Hepatocyte (in vitro differentiated cells): ENCODE measurements at places on chromosomes 4 and X. TPM values are rescaled to one million over a fixed set of nuclear protein-coding genes. Genes with fewer than 3 reads are reported as not detected.
A peak's percentile ranks its signal among the peaks of the same experiment; 100 is the strongest.

DNA sequence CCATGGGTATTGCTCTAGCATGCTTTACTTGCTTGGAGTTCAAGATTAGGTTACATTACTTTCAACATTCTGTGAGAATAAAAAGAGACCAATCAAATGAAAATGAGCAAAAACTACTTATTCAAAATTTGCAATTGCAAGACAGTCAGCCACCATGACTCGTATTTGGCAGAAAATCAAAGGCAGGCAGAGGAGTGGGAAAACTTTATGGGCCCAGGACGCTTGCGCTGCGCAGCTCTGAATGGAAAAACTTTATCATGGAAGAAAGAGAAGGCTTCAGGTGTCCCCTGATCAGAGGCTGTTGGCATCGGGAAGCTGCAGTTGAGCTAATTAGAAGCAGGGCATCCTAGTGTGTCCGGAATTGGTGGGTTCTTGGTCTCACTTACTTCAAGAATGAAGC, 250.6 kb downstream of the USP46 start:
- no peak for DNase-seq

DNA sequence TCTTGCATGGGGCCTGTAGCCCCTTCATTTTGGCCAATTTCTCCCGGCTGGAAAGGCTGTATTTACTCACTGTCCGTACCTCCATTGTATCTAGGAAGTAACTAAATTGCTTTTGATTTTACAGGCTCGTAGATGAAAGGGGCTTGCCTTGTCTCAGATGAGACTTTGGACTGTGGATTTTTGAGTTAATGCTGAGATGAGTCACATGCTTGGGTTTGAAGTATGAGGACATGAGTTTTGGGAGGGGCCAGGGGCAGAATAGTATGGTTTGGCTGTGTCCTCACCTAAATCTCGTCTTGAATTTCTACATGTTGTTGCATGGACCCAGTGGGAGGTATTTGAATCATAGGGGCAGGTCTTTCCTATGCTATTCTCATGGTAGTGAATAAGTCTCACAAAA, 407.6 kb upstream of the NDST3 start:
- no peak for DNase-seq

GRCh38 chr4:147955827-147956558, 224.1 kb downstream of the ARHGAP10 start:
- DNase-seq, result no peak

ASB12 gene
- polyA plus RNA-seq, result 0.35 and 0.48 TPM in 2 replicates

DNA sequence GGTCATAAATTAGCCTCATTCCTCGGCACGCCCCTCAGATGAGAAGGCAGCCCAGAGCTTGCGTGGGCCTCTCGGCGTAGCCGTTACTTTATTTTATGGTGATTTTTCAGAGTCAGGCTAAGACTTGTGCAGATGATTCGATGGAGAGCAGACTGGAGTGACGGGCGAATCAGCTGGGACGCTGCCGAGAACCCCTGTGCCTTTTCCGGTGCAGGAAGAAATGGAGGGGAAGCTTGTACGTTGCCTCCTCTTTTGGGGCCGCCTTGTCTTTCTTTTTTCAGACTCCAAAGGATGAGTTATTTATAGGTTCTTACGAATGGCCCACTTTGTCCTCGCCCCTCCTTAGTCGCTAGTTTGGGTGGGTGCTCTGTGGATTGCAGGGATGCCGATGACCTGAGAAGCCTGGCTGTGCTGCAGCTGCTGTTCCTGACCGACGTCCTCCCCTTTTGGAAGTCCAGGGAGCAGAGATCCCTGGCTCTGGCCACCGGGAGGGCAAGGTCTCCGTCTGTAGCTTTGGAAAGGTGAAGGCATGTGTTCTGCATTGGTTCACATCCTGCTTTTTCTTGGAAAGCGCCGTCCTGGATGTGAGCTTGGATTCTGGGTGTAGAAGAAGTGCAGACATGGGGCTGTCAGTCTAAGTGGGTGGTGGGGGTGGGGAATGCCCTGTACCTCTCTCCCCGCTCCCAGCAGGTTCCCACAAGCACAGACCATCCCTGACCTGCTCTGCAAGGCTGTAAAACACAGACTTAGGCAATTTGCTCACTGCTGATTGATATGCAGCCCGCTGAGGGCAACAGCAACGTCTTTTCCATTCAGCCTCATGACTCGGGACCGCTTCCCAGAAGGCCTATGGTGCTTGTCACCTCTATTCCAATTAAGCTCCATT, 9.3 kb downstream of the SORCS2 start:
- DNase-seq, result no peak

DNA sequence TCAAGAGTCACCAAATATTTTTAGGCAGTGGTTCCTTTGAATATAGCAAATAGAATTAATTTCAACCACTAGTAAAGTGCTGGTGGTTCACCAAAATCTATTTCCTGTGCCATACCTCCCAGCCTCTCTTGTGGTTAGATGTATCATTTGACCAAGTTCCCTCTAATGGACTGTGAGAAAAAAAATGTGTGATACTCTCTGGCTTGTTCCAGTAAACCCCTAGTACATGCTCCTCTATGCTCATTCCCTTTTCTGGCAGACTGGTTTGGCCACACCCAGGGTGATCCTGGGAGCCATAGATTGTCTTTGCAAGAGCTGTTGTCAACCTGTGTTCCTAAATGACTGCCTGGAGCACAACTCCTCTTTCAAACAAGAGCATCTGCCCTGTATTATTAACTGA, 109.5 kb downstream of the FRAS1 start:
- no peak for DNase-seq

DNA sequence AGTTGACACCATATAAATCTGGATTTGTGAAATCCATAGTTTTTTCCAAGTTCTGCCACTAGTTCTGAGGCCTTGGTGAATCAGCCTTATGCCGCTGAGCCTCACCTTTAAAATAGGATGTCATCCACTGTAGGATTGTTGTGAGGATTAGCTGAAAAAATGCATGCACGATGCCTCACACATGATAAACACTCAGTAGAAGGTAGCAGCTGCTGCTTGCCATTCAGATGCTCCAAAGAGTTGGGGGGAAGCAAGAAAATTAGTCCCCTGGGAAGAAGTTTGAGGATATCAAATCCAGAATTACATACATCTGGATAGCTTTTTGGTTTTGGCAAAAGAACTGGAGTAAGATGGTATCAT, 7.4 kb downstream of the MMAA start:
- DNase-seq, result no peak

- no peak for DNase-seq
Measured at GRCh38 chr4:142961866-142962265, 115.8 kb upstream of the INPP4B start.

DNA sequence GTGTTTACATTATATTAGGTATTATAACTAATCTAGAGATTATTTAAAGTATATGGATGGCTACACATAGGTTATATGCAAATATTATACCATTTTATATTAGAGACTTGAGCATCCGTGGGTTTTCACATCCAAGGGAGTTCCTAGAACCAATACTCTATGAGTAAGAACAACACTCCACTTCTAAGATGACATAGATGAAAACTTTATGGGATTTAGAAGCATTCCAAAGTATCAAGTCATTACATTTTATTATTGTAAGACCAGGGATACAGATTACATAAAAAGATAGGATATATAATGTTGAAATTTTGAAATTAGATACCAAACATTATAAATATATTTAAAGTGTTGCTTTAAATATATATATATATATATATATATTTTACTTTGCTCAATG, 207.0 kb downstream of the NAP1L3 start:
- no peak for DNase-seq

RBM47 gene
- 44.9 and 49.8 TPM in 2 replicates for polyA plus RNA-seq

DNA sequence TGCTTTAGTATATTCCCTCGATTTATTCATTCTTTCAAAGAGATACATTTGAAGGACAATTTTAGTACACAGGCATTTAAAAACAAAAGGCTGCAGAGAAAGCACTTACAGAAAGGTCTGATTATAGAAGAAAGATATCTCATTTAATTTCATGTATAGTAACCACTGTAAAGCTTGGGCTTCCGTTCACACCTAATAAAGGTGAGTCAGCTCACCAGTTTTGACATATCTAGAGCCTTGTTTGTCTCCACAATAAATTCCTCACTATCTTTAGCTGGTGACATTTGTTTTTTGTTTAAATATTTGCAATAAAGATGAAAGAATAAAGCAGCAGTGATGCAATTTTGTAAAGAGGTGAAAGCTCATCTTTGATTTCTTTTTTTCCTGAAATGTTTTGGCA, 1.1 kb upstream of the EPHA5 start:
- no peak for DNase-seq

- DNase-seq, result no peak
Measured at GRCh38 chr4:163470391-163470790, 3.2 kb downstream of the TKTL2 start.

FUNDC1 gene
- polyA plus RNA-seq, result 27.8 and 33.8 TPM in 2 replicates

DNA sequence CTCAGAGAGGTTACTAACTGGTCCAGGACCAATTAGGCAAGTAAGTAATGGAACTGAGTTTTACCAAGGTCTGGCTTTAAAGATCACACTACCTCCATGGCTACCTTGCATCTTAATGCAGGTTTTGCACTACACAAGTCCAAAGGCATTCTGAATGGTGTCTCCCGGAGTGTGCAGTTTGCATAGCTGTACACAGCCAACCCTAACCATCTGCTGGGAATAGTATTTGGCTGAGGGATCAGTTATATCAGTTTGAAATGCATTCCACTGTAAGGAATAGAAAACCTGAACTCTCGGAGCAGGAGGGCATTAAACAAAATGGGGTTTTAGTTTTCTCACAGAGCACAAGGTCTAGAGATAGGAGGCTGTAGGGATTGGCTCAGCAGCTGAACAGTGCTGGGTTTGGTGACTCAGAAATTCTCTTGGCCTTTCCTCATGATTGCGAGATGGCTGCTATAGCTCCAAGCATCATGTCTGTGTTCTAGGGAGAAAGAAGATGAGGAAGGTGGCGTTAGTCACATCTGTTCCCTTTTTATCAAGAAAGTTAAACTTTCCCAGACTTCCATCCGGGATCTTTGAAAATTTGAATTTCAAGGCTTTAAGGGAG, 177.1 kb downstream of the NHS start:
- no peak for DNase-seq

ITGB1BP2 gene
- 0.15 and 1.2 TPM in 2 replicates for polyA plus RNA-seq

- no peak for DNase-seq
Measured at GRCh38 chr4:159105761-159106243, 2.9 kb downstream of the RAPGEF2 start.

SMR3B gene
- not detected in 2 replicates for polyA plus RNA-seq

GRCh38 chr4:171378323-171378722, 434.9 kb upstream of the GALNTL6 start:
- DNase-seq, result no peak

DNA sequence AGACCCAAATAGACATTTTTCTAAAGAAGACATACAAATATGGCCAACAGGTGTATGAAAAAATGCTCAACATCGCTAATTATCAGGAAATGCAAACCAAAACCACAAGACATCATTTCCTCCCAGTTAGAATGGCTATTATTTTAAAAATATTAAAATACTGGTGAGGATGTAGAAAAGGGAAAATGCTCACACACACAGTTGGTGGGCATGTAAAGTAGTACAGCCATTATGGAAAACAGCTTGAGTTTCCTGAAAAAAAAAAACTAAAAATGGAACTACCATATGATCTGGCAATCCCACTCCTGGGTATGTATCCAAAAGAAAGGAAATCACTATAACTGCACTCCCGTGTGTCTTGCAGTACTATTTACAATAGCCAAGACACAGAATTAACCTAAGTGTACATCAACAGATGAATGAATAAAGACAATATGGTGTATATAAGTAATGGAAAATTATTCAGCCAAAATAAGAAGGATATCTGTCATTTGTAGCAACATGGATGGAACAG, 128.9 kb upstream of the DKK2 start:
- DNase-seq, result no peak

DNA sequence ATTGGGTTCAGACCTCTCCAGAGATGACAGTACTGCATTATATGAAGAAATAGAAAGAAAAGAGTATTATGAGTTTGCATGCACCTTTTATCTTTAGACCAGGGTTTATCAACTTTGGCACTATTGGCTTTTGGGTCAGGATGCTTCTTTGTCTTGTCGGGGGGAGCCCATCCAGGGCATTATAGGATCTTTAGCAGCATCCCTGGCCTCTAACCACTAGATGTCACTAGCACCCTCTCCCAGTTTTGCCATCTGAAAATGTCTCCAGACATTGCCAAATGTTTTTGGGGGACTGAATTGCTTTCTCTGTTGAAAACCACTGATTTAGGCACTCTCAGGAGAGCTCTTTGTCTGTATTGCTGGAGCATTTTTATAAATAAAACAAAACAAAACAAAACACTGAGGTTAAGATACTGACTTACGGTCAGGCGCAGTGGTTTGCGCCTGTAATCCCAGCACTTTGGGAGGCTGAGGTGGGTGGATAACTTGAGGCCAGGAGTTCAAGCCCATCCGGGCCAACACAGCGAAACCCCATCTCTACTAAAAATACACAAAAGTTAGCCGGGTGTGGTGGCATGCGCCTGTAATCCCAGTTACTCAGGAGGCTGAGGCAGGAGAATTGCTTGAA, 23.6 kb downstream of the CA5B start:
- DNase-seq, result peak; percentile 53

SCRG1 gene
- polyA plus RNA-seq, result 5.1 and 6.1 TPM in 2 replicates

DNA sequence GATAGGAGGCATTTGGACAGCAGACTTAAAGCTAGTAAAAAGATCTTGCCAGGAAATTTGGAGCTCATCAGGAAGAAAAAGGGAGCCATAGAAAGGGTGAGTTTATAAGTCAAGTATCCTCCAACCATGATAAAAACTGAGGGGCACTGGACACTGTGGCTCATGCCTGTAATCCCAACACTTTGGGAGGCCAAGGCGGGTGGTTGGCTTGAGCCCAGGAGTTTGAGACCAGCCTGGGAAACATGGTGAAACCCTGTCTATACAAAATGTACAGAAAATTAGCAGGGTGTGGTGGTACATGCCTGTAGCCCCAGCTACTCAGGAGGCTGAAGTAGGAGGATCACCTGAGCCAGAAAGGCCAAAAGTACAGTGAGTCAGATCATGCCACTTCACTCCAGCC, 48.7 kb downstream of the ANTXR2 start:
- DNase-seq, result no peak

FTHL17 gene
- polyA plus RNA-seq, result not detected in 2 replicates

GSX2 gene
- polyA plus RNA-seq, result not detected in 2 replicates

DNA sequence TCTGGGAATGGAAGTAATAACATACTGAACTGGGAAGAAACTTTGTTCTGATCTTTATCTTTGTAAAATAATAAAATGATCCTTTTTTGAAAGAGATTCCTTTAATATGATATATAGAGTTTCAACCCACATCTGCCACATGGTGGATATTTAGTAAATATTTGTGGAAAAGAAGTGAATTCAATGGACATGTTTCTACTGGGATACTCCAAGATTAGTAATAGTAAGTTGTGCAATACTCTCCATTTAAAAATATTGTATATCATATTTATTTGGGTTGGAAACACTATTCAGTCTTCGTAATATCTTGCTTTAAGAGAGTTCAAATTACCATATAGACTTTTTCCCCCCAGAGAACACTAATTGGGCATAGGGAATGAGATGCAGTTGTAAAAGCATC, 17.8 kb upstream of the ARSJ start:
- DNase-seq, result no peak

CXCL3 gene
- polyA plus RNA-seq, result 77.1 and 92.1 TPM in 2 replicates

PDLIM3 gene
- 10.0 and 13.8 TPM in 2 replicates for polyA plus RNA-seq

CYLC1 gene
- not detected in 2 replicates for polyA plus RNA-seq

GRCh38 chrX:64190136-64190740, 15.3 kb downstream of the AMER1 start:
- no peak for DNase-seq

GRCh38 chrX:138711399-138712347, at the start of gene FGF13:
Gene FGF13 (minus strand): TSS chrX:138711717. CDS start chrX:138711003, 714 bp downstream.
- peak; percentile 55 for DNase-seq

NLGN4X gene
- 0.81 and 2.1 TPM in 2 replicates for polyA plus RNA-seq
